ENCODE measurements at places on chromosomes 16 and 17.

GRCh38 chr17:80862978-80863377 is 128.7 kb upstream of the CHMP6 start:
- DNase-seq: no peak

DNA sequence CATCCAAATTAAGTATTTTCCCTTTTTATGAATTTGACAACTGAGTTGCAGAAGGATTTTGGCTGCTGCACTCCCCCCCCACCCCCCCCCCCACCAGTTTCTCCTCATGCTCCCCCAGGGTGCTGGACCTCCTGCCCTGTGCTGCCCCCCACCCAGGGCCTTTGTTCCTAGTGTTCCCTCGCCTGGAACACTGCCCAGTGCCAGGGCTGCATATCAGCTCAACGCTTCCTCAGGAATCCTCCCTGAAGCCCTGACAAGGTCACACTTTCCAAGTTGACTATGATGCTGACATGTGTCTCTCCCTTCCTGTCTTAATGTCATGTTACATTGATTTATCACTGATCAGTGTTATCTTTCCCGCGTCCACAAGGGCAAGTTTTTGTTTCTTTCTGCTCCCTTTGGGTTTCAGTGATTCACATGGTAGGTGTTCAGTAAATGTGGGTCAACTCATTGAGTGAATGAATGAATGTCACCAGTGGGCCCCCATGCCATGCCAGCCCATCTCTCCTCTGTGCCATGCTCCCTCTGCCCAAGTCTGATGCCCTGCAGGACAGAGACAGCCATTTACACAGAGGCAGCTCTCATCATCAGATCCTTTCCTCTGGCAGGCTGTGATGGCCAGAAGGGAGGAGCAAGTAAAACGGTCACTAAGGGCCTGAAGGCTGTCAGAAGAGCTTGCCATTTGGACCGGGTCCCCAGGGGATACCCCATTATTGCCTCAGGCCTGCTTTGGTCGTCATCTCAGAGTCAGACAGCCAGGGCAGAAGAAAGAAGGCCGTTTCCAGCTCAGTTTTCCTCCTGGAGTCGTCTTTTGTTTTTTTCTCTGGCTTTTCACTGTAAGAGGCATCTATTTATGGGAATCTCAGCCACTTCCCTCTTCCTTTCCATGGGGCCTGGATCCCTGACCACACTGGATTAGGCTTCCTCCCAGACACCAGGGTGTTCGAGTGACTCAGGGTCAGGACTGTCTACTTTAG is 386.2 kb downstream of the SNX29 start:
- DNase-seq: no peak

- no peak for DNase-seq
These were observed 105.0 kb downstream of the ZNF778 start for GRCh38 chr16:89322321-89323119.

- DNase-seq: no peak
These were observed 205.4 kb downstream of the COPRS start for GRCh38 chr17:31653691-31654090.

GRCh38 chr16:57038166-57038565 is 48.8 kb downstream of the NLRC5 start:
- no peak for DNase-seq

- no peak for DNase-seq
These were observed 53.0 kb downstream of the N4BP1 start for GRCh38 chr16:48556913-48557351.

- no peak for DNase-seq
These were observed 5.4 kb downstream of the ABR start for GRCh38 chr17:1174263-1174880.

DNA sequence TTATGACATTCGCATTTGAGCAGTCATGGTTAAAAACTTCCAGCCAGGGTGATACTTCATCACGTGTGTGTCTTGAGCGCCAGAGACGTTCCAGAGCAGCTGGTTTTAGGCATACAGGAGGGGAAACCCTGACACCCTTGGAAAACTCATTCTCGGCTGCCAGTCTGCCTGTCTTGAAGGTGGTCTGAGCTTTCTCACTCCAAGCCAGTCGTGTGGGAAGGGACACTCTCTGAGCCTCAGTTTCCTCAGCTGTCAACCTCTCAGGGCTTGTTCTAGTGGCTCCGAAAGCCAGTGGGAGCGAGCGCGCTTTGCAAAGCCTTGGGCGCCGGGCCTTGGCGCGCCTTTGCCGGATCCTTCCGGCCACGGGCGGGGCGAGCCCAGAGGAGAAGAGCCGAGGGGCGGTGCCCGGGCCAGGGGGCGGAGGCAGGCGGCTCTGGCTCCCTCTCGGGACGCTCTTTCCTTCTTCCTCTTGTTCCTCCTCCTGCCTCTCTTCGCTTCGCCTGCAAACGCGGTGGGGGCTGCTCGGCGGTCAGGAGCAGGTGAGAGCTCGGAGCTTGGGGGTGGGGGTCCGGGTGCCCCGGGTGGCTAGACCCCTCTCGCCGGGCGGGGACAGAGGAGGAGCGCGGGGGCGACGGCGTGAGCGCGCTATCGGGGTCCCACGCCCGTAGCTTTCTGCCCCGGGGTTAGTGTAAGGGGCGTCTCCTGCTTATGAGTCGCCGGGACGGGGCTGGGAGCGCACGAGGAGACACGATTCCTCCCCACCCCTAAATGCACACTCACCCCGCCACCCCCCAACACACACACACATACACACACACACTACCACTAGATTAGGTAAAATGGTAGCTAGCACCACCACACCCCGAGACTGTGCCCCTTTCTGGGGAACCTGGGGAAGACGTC is at the start of gene LDAF1:
Gene LDAF1 (plus strand): TSS at position 467 of the 903 bp plus-strand sequence. CDS start 2,509 bp downstream, outside the sequence.
- DNase-seq: peak; percentile 69

DNA sequence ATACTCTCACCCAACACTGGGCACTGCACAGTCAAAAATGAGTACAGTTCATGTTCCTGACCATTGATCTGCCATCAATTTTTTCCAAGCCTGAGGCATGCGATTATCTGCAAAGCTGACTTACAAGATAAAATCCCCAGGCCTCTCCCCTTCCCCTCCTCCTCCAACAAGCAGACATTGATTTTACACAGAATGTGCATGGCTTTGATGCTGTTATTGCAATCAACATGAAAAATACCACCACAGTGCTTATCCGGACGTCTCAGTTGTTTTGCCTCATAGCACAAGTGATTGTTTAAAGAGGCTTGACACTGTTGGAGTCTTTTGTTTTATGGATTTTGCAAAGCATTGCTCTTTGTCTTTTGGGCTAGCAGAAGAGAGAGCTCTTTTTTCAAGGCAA is 163.8 kb downstream of the TOX3 start:
- no peak for DNase-seq

GRCh38 chr17:62109924-62110323 is 44.8 kb upstream of the MED13 start:
- DNase-seq: no peak

DNA sequence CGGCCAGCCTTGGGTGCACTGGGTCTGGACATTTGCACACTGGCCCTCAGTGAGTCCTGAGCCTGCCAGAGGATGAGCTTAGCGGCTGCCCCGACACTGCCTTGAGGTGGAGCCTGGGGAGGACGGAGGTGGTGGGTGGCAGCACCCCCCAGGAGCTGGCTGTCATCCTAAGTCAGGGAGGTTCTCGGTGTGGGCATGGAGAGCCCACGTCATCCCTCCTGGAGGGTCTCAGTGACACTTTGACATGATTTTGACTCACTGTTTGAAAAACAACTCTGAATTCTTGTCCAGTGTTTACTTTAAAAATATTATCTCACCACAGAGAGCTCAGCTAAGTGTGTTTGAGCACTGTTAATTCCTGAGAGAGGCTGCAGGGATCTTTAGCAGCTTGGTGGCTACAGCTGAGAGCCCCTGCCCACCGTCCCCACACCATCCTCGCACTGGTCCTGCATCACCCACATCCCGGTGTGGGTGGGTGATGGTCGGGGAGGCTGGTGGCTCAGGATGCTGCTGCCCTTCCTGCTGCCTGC is 63.1 kb downstream of the BANP start:
- DNase-seq: no peak

- no peak for DNase-seq
These were observed 29.4 kb upstream of the SUPT4H1 start for GRCh38 chr17:58381124-58382035.

DNA sequence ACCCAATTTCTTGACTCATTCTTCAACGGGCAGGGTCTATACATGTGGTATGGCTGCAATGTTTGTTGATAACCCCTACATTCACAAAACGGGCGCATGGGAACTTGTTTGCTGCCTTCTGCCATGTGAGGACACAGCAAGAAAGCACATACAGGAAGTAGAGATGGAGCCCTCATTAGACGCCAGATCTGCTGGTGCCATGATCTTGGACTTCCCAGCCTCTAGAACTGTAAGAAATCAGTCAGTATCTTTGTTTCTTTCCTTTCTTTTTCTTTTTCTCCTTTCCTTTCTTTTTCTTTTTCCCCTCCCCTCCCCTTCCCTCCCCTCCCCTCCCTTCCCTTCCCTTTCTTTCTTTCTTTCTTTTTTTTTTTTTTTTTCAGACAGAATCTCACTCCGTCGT is 165.2 kb downstream of the WWOX start:
- no peak for DNase-seq

- no peak for DNase-seq
These were observed 17.3 kb downstream of the DHX38 start for GRCh38 chr16:72110662-72111615.

DNA sequence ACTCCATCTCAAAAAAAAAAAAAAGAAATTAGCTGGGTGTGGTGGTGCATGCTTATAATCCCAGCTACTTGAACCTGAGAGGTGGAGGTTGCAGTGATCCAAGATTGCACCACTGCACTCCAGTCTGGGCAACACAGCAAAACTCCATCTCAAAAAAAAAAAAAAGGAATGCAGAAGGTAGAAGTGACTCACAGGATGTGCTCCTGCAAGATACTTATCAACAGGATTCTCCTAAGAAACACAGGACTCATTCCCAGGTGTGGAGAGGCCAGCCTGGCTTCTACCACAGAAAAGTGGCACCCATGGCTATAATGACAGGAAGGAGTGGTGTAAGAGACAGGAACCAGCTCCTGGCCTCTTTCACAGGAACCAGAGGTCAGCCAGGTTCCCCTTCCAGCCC is 13.8 kb downstream of the ELMO3 start:
- no peak for DNase-seq

DNA sequence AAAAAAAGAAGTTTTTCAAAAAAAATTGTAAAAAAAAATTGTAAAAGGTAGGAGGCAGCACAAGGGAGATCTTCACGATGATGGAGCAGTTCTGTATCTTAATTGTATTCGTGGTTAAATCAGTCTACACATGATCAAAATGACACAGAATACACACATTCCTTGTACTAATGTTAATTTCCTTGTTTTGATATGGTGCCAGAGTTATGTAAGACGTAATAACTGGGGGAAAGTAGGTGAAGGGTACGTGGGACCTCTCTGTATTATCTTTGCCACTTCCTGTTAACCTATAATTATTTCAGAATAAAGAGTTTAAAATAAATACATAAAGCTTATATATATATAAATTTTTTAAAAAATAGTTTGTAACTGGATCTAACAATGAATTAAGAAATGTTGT is 36.8 kb downstream of the HELZ start:
- DNase-seq: no peak

GRCh38 chr17:56808503-56808902 is 25.2 kb downstream of the C17orf67 start:
- DNase-seq: no peak

DNA sequence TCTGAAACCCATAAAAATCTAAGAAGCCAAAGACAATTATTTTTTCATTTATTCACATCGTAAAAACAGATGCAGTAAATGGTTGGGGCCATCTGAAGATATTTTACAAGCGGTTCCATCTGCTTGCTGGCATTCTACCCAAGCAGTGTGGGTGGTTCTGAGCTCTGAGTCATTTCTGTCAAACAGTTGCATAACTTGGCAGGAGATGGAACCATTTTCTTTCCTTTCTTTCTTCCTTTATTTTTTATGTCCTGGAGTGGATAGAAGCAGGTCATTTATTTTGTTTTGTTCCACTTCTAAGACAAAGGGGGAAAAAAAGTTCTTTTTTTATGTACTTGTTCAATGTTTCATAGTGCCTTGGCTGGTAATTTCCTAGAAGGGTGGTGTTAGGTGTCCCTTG is 1151.9 kb upstream of the GOT2 start:
- DNase-seq: no peak

DNA sequence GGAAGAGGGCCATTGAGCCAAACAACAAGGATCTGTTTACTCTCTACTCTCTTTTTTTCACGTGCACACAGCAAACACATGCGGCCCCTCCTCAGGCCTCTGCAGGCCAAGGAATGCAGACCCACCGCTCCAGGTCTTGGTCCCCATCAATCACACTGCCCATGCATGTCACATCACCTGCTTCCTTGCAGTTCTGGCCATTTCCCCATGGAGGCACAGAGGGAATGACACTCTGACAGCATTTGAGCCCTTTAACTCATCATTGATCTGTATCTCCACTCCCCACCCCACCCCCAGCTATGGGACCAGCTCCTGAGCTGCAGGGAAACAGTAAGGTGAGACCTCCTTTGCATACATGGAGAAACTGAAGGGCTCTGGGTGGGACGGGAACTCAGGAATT is 45.9 kb upstream of the MEIOC start:
- DNase-seq: no peak

DNA sequence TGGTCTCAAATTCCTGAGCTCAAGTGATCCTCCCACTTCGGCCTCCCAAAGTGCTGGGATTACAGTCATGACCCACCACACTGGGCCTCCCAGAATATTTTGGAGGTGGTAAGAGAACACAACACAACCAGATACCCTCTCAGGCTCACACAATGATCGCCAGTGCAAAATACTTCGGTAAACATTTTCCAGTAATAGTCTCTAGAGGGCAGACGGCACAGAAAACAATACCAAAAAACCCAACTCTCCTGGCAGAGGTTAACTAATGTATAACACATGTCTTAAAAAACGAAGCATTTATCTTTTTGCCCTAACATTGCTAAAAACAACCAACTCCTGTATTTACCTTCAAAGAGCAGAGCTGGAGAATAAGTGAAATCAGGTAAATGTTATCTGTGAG is 10.5 kb downstream of the NUFIP2 start:
- no peak for DNase-seq

- no peak for DNase-seq
These were observed 6.0 kb downstream of the TTC19 start for GRCh38 chr17:16005636-16006035.

DNA sequence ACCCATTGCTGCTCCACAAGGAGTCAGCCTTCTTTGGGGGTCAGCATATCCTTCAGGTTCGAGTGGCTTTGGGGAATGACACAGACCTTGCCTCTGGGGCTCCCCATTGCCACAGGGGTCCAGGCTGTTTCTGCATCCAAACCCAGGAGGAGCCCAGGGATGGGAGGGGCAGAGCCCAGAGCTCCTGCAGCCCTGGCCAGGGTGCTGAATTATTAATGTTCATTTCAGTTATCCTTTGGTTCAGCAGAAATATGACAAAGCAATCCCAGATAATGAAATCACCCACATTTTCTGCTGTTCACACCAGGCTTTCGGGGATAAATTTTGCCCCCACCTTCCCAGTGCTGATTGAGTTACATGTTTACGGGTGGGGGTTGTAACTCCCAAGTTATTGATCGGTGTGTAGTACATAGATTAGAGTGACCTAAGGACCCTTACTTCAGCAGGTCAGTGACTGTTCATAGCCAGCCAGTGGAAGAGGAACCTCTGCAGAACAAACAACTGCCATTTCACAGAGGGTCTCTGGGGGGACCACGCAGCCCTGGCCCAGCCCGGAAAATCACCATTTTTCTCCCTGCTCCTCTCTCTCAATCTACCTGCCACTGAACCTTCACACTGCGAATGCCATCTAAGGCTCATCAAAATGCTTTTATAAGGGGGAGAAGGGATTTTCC is 240.3 kb upstream of the N4BP1 start:
- no peak for DNase-seq

- no peak for DNase-seq
These were observed 14.2 kb downstream of the CRYM start for GRCh38 chr16:21263640-21264570.

- no peak for DNase-seq
These were observed 1.4 kb downstream of the CENPN start for GRCh38 chr16:81008505-81008789.
